ENCODE measurements at places on chromosomes 7 and 10. TPM values are rescaled to one million over a fixed set of nuclear protein-coding genes. Genes with fewer than 3 reads are reported as not detected.

DYDC2 gene
- not detected for total RNA-seq

CCNJ gene
- 6.0 TPM for total RNA-seq

DNAH11 gene
- total RNA-seq = 0.75 TPM

RSU1 gene
- total RNA-seq = 82.2 TPM

MKX gene
- total RNA-seq = 15.8 TPM

WNT16 gene
- not detected for total RNA-seq

RRP12 gene
- 5.9 TPM for total RNA-seq

TEX36 gene
- not detected for total RNA-seq

MYH16 gene
- total RNA-seq = not detected

GRID2IP gene
- not detected for total RNA-seq

RAPGEF5 gene
- total RNA-seq = 65.8 TPM

MARVELD1 gene
- total RNA-seq = 43.7 TPM

ADCY1 gene
- 3.6 TPM for total RNA-seq

FAM3C gene
- total RNA-seq = 27.6 TPM

PRRT4 gene
- total RNA-seq = 7.6 TPM

PCLO gene
- 0.11 TPM for total RNA-seq

UBTD1 gene
- 33.0 TPM for total RNA-seq

FGFBP3 gene
- total RNA-seq = 6.6 TPM

ITIH5 gene
- 19.4 TPM for total RNA-seq

CHCHD2 gene
- total RNA-seq = 323 TPM

A1CF gene
- total RNA-seq = not detected

COL13A1 gene
- total RNA-seq = 8.0 TPM

MAGI2 gene
- 4.0 TPM for total RNA-seq

LIPK gene
- total RNA-seq = not detected

MALRD1 gene
- total RNA-seq = not detected

ENO4 gene
- total RNA-seq = not detected

FGFR2 gene
- 4.4 TPM for total RNA-seq

RARRES2 gene
- 144 TPM for total RNA-seq

CYP3A7 gene
- not detected for total RNA-seq

SAP25 gene
- 11.8 TPM for total RNA-seq

BMPER gene
- not detected for total RNA-seq

GBF1 gene
- 56.0 TPM for total RNA-seq

POM121L12 gene
- not detected for total RNA-seq

AS3MT gene
- total RNA-seq = 1.4 TPM

PILRA gene
- total RNA-seq = 25.8 TPM

KCND2 gene
- total RNA-seq = 0.21 TPM

SPDYE1 gene
- total RNA-seq = not detected

ZNF394 gene
- 25.7 TPM for total RNA-seq

FFAR4 gene
- total RNA-seq = not detected

SYT15 gene
- total RNA-seq = 50.9 TPM

ACSM6 gene
- total RNA-seq = not detected

GIMAP6 gene
- 37.6 TPM for total RNA-seq

CDC14C gene
- total RNA-seq = not detected
